ENCODE measurements at places on chromosomes 12 and 14.

DNA sequence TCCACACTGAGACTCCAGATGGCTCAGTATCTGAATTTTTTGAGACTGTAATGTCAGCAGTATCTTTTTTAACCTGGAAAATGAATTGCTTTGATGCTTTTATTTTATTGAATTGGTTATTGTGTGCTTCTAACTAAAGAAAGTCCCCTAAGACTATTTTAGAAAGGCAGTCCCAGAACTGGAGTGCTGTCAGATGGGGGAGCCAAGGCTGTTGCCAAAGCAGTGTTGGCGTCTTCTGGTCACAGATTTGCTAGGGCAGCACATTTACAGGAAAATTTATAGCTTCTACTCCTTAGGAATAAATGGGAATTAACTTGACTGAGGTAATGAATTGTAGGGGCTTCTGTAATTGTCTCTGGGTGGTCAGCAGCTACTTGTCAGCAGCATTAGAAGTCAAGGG is 157.1 kb upstream of the ARHGAP5 start:
- DNase-seq, result no peak

- DNase-seq, result peak; percentile 55
Measured at GRCh38 chr12:121038861-121039668, at the start of gene OASL. OASL (minus strand) TSS chr12:121039246; CDS start chr12:121038971, 275 bp downstream.

GRCh38 chr14:56482310-56482911 is 97.2 kb upstream of the TMEM260 start:
- DNase-seq, result no peak

DNA sequence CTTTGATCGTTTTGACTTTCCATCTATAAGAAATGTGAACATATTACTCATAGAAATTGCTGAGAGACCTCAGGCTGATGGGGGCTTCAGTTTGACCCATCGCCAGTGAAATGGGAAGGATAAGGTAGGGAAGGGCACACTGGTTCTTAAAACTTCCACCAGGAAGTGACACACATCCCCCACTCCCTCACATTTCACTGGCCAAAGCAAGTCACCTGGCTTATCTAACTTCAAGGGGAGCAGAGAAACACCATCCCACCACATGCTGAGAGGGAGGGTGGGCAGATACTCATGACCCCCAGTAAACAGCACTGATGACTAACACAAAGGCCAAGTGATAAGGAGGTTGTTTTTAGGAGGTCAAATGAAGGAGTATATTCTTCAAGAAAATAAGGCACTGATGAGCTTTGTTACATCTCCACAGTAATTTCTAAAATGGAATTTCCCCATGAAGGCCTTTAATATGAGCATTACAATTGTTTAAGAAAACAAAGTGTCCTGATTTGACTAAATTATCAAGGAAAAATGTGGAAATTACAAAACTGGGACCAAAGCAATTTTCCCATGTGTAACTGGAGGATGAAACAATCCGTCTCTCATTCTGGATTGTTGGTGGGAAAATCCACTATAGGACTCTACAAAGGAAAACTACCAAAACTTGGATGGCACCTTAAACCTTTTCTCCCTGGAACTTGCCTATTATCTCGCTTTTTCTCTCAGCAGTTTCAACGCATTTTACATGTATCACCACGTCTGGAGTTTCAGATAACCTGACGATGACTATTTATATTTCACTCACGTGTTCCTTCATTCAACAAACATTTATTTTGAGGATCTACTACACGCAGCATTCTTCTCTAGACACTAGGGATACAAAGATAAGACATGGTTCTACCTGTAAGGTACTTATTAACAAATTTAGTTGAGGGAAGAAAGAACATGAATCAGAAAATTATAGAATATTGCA is 91.8 kb upstream of the EEA1 start:
- no peak for DNase-seq

- DNase-seq, result no peak
Measured at GRCh38 chr14:70064136-70064865, 124.5 kb downstream of the SLC8A3 start.

- DNase-seq, result no peak
Measured at GRCh38 chr14:84029246-84029645, 1500.7 kb upstream of the FLRT2 start.

DNA sequence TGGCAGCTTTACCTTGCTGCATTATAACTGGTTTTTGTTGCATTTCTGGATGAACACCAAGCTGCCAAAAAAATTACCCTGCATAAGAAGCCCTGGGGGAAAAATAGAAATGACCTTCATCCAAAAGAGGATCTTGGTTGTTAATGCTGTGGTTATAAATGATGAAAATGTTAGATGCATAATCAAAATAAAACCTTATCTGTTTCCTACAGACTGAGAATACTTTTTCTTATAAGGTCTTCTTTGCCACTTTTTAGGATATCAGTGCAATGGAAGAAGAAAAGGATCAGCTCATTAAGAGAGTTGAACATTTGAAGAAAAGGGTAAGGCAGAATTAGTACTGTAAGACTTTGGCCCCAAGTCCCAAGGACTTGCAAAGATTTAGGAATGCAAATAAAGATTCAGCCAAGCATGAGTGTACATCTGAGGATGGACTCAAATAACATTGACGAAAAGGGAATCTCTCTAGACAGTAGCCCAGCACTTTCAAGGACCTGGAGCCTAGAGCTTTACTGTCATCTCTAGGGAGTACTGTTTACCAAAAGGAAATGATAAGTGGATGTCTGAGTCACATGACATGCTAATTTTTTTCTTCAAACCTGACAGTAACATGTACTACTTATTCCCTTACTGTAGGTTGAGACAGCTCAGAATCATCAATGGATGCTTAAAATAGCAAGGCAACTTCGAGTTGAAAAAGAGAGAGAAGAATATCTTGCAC is 10.7 kb downstream of the IFT81 start:
- no peak for DNase-seq

- DNase-seq, result no peak
Measured at GRCh38 chr14:44803239-44803905, 158.4 kb downstream of the KLHL28 start.

- DNase-seq, result no peak
Measured at GRCh38 chr12:100833282-100833681, 38.7 kb downstream of the ANO4 start.

- DNase-seq, result no peak
Measured at GRCh38 chr14:45125754-45126153, 8.5 kb downstream of the FKBP3 start.

- DNase-seq, result no peak
Measured at GRCh38 chr14:36657399-36658122, 4.1 kb upstream of the PAX9 start.

- peak; percentile 8 for DNase-seq
Measured at GRCh38 chr14:78959674-78960264, 789.6 kb downstream of the NRXN3 start.

DNA sequence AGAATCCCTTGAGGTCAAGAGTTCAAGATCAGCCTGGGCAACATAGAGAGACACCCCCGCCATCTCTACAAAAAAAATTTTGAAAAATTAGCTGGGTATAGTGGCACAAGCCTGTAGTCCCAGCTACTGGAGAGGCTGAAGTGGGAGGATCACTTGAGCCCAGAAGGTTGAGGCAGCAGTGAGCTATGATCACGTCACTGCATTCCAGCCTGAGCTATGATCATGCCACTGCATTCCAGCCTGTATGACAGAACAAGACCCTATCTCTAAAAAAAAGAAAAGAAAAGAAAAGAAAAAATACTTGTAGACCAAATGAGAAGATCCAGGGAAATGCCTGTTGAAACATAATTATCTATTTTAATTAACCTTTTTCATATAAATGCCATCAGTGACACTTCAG is 93.8 kb upstream of the MDM1 start:
- DNase-seq, result no peak

- DNase-seq, result no peak
Measured at GRCh38 chr12:52139579-52140062, 52.2 kb downstream of the KRT80 start.

DNA sequence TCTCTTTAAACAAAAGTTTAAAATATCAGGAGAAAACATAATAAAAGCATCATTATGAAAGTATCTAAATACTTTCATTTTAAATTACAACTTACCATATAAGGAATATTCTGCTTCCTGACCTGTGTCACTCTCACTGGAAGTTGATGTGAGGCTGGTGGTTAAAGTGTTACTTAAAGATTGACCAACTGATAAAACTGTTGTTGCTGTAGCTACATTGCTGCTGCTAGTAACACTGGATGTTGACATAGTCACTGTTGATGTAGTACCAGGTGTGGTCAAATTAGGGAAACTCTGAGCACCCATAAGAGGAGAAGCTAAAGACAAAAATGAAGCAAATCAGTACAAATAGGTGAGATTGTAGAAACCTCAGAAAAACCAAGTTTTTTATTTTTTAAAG is 79.9 kb downstream of the HECTD1 start:
- DNase-seq, result no peak

DNA sequence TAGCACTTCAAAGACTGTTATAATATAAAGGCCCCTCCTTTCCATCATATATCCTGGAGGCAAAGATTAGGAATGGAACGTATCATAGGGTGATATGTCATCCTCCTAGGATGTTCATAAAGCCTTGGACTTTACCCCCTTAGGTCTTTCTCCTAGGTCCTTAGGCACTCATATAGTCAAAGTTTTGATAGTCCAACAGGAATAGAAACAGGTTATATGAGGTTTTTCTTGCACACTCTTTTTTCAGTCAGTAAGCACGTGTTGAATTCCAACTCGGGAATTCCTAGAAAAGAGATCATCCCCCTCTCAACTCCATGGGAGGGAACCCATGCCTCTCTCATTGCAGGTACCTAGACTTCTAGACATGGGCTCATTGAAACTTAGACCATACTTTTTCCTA is 20.1 kb upstream of the MAGOHB start:
- no peak for DNase-seq

- no peak for DNase-seq
Measured at GRCh38 chr12:51798501-51798900, 50.0 kb downstream of the FIGNL2 start.

DNA sequence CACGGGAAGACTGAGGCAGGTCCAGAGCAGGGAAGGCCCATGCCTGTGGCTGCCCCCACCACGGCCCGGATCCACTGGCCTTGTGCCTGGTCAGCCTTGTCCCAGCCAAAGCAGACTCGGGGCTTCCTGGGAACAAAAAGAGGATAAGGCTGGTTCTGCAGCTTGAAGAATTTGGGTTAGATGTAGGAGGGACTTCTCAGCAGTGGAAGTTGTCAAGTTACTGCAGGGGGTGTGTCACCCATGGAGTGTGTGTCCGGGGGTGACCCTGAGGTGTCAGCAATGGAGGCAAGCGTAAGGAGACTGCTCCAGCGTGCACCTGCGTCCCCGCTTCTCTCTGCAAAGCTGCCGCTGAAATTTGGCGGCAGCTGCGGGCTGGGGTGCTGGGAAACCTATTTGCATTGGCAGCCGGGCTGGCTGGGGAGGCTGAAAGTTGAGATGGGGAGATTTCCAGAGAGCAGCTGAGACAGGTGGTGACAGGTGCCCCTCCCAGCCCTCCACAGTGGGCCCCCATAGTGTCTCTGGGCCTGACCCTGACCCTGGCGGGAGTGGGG is 12.5 kb upstream of the TNFAIP2 start:
- no peak for DNase-seq

DNA sequence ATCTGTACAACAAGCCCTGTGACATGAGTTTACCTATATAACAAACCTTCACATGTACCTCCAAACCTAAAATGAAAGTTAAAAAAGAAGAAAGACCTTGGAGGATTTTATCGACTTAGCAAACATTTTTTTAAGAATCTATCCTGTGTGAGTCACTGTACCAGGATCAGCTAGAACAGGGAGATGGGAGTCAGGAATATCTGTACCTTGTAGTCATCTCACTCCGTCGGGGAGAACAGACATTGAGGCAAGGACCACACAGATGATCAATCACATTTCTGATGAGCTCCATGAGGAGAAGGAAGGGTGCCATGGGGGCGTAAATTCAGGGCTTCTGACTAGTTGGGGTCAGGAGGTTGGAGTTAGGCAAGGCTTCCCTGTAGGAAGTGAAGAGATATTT is 310.6 kb downstream of the VRK1 start:
- DNase-seq, result no peak

- no peak for DNase-seq
Measured at GRCh38 chr14:55754871-55755270, 174.9 kb downstream of the KTN1 start.

DNA sequence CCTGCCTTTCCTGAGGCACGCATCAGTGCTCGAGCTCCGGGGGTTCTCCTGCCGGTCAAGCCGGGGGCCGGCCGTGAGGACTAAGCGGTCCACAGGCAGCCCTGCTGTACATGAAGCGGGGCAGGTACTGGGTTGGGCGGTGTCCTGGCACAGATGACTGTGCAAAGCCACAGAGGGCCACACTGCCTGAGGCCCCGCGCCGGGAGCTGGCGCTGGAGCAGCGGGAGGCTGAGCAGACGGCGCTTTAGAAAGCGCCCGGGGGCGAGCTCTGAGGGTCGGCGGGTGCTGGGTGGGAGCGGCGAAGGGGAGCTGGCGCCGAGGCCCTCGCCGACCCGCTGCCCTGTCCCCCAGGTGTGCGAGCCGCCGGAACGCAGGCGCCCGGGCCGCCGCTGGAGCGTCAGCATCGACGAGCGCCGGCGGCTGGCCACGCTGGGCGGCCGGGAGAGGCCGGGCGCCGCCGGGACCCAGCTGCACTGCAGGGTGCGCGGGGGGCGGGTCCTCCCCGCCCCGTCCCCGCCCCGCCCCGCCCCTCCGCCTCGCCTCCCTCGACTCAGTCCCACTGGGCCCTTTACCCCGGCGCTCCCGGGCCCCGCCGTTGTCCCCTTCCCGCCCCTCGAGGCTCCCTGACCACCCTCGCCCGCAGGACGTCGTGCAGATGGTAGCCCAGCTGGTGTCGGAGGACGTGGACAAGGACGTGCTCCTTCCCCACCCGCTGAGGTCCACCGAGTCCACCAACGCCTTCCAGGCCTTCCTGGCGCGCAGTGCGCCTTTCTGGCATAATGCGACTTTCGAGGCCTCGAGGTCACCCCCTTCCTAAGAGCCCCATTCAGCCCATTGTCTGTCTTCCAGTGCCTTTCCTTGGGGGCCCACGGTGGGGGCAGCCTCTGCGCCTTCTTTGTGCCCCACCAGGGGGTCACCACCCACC is 8.3 kb upstream of the MTA1 start:
- DNase-seq, result no peak

- no peak for DNase-seq
Measured at GRCh38 chr12:24798335-24798734, 150.6 kb downstream of the BCAT1 start.

DNA sequence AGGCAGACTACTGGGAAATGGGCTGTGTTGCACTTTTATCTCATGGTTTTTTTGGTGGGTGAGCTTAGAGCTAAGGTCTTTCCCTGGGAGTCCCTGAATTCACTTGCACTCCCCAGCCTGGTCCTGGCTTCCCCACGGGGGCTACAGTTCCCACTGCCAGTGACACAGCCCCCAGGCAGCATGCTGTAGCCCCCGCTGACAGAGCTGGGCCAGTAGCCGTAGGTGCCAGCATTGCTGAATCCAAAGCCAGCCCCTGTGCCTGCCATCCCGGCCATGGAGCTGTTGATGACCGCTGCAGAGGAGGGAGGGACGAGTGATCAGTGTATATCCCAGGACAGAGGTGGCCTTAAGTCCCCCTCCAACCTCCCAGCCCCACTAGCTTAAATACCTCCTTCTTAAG is 6.9 kb upstream of the KRT72 start:
- no peak for DNase-seq

All from activated effector memory CD4-positive, alpha-beta T cell treated with Interleukin-2 at 50 U/mL for 16 hours (primary cell).